MM.1S (cell line): ENCODE measurements at places on chromosomes 11 and 22.
A peak's percentile ranks its signal among the peaks of the same experiment; 100 is the strongest.

DNA sequence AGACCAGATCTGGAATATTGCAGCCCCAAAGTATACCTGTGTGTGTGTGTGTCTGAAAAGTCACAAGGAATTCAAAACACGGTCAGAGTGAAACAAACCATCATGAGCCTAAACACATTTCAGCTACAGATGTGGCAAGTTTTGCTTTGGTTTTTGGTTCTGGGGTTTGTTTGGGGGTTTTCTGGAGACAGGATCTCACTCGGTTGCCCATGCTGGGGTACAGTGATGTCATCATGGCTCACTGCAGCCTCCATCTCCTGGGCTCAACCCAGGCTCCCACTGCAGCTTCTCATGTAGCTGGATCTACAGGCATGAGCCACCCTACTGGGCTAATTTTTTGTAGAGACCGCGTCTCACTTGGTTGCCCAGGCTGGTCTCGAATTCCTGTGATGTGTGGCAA is 41.4 kb upstream of the PHF21A start:
- DNase-seq = no peak

DNA sequence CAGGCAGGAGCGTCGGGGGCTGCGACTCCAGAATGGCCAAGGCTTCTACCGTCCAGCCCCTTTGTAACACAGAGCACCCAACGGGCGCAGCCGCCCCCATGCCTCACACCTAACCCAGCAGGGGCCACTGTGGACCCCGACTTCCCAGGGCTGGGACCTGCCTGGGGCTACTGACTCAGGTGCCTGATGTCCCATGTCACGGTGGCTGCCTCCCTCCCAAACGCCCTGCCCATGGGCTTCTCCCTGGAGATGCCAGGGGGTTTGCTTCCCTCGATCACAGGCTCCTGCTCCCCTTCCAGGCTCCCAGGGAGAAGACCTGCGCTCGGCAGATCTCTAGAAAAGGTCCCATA is 84.0 kb downstream of the MYEOV start:
- no peak for DNase-seq

- peak; percentile 40 for DNase-seq
These were observed 564 bp downstream of the THAP12 start for GRCh38 chr11:76380159-76380976.

DNA sequence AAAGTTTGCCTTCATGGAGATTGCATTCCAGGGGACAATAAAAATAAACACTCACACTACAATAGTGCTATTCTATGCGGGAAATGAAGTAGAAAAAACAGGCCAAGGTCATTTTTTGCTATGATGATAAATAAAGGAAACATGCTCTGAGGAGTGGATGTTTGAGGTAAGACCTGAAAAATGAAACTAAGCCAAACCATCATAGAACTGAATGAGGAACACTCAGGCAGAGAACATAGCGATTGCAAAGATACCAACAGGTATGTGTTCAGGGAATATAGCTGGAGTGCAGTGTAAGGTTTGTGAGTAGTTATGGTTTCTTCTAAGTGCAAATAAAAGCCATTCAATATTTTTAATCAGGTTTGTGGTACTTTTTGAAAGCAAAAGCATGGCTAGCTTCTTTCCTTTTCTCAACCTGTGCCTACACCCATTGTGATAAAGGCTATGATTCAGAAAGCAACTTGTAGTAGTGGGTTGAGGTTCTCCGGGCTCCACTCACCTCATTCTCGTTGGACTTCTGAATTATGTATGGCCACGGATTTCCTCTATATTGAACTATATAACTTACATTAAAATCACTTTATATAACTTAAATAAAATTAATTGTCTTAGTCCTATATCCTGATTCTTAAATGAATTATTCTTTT is 278.2 kb upstream of the CHORDC1 start:
- peak; percentile 37 for DNase-seq

GRCh38 chr22:47115921-47116320 is 353.5 kb downstream of the TBC1D22A start:
- no peak for DNase-seq

- no peak for DNase-seq
These were observed 154.1 kb downstream of the MYO18B start for GRCh38 chr22:25896098-25896497.

- no peak for DNase-seq
These were observed 1.7 kb downstream of the YAP1 start for GRCh38 chr11:102111787-102112508.

- peak; percentile 77 for DNase-seq
These were observed 20.5 kb downstream of the UBE2L3 start for GRCh38 chr22:21587803-21588611.

DNA sequence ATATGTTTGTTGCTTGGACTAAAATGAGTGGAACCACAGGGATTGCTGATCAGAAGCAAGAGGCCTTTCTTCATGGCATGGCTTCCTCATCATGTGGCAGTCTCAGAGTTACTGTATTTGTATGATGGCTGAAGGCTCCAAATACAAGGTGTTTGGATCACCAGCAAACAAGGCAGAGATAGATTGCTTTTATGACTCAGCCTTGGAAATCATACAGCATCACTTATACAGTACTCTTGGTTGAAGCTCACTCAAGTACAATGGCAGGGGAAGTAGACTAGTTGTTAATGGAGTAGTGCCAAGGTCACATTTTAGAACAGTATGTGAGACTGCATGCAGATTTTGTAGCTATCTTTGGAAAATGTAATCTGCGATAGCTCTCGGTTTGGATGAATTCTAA is 16.6 kb downstream of the CAPRIN1 start:
- DNase-seq = no peak

DNA sequence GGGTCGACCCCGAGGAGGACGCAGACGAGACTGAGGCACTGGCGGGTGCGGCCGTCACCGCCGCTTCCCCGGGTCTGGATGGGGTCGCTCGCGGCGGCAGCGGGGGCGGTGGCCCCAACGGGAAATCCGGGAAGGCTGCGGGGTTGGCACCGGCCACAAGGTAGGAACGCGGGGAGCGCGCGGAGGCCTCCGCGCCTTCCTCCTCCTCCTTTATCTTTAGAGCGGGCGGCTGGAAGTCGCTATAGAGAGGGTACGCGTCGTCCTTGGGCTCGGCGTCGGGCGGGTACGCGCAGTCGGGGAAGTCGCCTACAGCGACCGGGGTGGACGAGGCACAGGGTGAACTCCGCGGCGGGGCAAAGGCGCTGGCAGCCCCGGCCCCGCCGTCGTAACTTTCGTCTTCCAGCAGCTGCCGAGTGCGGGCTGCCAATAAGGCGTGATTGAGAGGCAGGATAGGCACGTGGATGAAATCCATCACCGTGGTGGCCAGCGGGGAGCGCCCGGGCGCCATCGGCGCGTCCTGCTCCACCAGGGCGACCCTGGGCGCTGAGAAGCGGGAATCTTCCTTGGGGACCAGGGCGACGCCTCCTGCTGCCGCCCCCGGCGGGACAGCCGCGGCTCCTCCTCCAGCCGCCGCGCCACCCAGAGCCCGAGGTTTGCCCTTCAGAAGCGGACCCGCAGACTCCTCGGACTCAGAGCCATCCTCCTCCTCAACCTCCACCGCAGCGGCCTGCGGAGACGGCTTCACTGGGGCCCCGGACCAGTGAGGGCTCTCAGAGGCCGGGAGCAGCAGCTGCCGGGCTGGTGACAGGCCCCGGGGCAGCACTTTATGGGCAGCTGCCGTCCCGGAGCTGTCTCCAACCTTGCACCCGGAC is 1.7 kb downstream of the PGR start:
- no peak for DNase-seq

DNA sequence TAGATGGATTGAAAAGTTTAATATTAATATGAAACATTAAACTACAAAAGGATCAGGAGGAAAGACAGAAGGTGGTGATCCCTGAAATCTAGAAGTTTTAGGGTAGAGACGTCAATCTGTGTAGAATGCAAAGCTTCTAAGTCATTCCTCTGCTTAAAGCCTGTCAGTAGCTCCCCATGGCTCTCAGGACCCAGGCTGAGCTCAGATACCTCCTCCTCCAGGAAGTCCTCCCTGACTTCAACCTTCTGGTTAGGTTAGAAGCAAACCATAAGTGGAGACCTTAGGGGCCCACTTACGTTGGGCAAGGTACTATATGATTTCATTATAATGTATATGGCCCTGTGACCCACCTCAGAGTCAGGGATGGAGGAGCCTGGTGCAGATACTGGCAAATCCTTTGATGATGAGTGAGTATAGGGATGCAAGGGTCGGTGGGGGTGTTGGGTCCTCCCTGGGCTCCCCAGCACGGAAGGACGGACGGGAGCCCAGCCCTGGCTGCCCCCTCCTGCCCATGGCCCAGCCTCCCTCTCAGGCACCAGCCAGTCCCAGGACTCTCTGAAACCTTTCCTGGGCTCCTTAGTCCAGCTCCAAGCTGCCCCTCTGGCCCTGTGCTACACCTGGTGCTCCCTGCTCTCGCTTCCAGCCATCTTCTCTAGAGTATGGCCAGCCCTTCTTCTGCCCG is 3.2 kb upstream of the PPP6R3 start:
- no peak for DNase-seq

DNA sequence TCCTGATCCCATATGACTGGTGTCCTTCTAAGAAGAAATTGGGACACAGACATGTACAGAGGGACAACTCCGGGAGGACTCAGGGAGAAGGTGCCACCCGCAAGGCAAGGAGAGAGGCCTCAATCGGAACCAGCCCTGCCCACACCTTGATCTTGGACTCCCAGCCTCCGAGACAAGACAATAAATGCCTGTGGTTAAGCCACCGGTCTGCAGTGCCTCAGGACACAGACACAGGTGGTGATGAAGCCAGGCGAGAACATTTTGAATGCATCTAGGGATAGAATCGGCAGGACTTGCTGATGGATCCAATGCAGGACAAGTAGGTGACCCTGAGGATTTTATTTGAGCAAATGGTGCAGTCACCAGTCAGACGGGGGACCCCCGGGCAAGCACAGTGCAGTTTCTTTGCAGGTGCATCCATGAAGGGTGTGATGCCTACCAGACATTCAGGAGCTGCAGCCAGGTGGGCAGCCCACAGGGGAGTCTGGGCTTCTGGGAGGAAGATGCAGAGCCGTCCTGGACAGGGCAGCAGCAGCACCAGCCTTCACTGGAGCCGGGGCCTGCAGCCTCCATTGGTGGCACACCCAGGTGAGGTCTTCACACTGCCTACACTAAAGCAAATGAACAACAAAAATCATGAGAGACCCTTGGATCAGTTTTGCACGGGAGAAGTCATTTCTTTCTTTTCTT is 20.2 kb upstream of the SEPTIN5 start:
- DNase-seq = no peak

GRCh38 chr22:20238536-20238900 is 29.6 kb downstream of the RTN4R start:
- peak; percentile 36 for DNase-seq

DNA sequence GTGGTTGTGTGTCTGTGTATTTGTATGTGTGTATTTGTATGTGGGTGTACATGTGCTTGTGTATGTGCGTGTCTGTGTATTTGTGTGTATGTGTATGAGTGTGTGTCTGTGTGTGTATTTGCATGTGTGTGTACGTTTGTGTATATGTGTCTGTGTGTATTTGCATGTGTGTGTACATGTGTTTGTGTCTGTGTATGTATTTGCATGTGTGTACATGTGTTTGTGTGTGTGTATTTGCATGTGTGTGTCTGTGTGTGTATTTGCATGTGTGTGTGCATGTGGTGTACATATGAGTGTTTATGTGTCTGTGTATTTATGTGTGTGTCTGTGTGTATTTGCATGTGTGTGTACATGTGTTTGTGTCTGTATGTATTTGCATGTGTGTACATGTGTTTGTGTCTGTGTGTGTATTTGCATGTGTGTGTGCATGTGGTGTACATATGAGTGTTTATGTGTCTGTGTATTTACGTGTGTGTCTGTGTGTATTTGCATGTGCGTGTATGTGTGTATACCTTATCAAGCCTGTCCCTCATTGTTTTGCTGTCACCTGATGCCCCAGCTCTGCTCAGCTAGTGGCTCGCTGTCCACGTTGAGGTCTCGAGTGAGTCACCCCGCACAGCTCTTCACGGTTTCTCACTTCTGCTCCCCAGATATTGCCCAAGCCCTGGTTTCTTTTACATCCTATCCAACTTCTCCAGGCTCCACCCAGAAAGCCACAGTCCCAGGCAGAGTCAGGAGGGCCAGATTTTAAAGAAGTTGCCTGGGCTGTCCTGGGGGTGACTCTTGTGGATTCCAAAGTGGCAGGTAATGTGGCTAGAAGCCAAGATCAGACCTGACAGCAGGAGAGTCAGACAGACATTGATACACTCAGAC is 15.2 kb downstream of the MB start:
- no peak for DNase-seq

GRCh38 chr11:123429913-123430720 is at the start of gene GRAMD1B:
TSS of gene GRAMD1B (plus strand) at chr11:123430269. CDS start at chr11:123430793, 524 bp downstream.
- peak; percentile 73 for DNase-seq

GRCh38 chr11:127524618-127525017 is 524.0 kb upstream of the KIRREL3 start:
- no peak for DNase-seq

GRCh38 chr22:35892192-35892591 is 136.4 kb downstream of the RBFOX2 start:
- no peak for DNase-seq

GRCh38 chr11:35609656-35610055 is 8.6 kb upstream of the FJX1 start:
- DNase-seq = no peak

DNA sequence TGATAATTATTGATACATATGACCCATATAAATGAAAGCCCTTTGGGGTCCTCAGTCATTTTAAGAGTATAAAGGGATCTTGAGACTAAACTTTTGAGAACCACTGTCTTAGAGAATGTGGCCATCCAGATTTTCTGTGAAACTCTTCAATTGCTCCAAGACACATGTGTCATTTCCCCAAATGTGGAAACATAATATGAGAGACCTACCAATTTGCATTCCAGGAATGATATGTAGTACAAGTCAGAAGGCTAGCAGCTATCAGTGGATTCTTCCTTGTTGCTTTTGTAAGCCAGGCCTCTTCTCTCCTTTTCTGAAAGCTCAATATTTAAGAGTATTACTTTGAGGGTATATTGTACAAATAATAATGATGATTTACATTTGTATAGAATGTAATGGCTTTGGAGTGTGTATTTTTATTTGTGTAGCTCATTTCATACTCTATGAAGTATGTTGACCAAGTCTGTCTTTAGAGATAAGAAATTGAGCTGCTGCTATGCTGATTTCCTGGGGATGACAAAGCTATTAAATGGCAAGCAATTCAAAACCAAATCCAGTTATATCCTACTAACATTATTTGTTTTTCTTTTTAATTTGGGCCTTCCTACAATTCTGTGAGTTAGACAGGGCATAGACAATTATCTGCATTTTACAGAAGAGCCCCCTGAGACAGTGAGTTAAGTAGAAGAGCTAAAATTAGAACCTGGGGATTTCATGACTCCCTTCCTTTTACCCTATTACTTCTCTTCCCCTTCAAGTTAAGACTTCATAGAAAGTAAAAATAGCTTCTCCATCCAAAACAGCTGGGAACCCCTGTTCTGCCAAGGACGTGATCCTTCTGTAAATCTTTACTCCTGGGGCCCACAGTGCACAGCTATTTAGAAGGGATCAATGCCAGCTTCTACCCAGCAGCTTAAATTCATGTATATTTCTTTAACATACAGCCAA is 131.9 kb downstream of the WNT11 start:
- DNase-seq = no peak

- DNase-seq = no peak
These were observed 46.4 kb downstream of the HIPK3 start for GRCh38 chr11:33303541-33303940.

- no peak for DNase-seq
These were observed 776 bp downstream of the NLRX1 start for GRCh38 chr11:119169282-119169719.
